Inflammatory macrophage (primary cell): ENCODE measurements at places on chromosomes 16 and 17.

DNA sequence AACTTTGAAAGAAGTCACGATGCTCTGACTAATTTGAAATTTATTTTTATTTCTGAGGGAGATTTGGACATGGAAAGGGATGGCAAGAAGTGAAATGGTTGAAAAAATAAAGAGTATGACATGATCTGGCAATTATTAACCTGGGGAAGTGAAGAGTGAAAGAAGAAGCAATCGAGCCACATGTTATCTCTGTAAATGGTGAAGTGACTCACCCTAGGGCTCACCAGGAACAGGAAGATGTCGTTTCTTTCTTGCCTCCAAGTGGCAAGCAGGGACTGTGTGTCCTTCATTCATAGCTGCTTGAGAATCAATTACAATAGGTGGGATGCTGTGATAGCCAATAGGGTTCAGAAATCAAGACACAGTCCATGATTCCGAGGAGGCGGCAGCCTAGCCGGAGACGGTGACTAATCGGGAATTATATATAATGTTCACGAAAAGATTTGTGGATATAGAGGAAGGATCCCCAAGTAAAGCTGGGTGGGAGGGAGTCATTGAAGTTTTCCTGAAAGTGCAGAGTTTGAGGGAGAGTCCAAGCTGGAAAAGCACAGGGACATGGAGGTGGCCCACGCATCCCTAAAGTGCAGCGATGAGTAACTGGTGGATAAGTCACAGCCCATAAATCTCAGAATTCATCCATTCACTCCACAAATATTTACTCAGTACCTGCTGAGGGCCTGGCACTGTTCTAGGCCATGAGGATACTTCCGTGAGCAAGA is 18.2 kb upstream of the KRT20 start:
- DNase-seq: peak; percentile 56

DNA sequence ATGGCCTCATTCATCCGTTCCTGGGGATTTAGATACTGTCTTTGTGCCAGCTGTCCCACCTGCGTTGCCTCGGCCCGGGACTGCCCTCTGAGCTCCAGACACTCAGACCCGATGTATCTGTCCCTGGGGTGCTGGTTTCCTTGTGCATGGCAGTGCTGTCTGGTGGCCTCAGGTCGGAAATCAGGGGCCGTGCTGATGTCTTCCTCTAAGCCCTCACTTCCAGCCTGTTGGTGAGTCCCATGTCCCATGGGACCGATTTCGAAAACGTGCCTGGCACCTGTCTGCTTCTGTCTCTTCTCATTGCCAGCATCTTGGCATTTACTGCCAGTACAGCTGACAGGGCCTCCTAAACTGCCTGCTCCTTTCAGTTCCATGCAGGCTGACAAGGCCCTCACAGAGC is 22.1 kb downstream of the NT5M start:
- no peak for DNase-seq

- DNase-seq: peak; percentile 61
These were observed 2.8 kb downstream of the TOB1 start for GRCh38 chr17:50863221-50863843.

- no peak for DNase-seq
These were observed 24.7 kb upstream of the ICAM2 start for GRCh38 chr17:64045176-64045575.

GRCh38 chr17:9064311-9064834 is 43.1 kb downstream of the NTN1 start:
- no peak for DNase-seq

- no peak for DNase-seq
These were observed 3.3 kb downstream of the DECR2 start for GRCh38 chr16:404971-405486.

DNA sequence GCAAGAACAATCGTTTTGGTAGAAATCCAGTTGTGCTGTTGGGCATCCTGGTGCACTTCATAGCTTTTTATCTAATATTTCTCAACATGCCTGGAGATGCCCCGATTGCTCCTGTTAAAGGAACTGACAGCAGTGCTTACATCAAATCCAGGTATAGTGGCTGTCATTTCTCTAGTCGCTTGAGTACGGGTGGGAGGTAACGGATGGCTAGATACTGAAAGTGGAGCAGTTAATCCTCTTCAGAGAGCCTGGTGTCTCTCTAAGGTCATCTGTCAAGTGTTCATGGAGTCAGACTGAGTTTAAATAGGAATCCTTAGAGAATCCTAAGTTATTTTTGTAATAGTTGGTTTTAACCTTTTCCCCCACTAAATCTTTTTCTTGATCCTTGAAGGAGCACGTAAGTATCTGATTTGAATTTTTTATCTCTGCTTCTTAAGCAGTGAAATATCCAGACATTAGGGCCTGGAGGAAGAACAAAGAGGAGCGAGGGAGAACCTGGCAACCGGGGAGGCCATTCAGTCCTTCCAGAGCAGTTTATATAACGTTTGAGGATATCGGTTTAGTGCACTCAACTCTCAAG is 37.2 kb downstream of the MFSD11 start:
- no peak for DNase-seq

DNA sequence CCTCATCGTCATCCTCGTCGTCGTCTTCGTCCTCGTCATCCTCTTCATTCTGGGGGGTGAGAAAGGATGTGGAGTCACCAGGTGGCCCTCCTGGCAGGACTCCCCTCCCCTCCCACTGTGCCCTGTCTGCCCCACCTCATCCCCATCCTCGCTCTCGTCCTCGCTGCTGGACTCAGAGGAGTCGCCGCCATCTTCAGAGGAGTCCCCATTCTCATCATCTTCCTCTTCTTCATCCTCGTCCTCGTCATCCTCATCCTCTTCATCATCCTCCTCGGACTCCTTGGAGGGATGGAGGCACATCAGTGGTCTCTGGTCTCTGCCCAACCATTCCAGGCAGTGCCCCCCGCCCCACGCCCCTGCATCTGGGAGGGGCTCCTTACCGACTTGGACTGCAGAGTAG is 7.6 kb upstream of the ATXN7L3 start:
- DNase-seq: no peak

DNA sequence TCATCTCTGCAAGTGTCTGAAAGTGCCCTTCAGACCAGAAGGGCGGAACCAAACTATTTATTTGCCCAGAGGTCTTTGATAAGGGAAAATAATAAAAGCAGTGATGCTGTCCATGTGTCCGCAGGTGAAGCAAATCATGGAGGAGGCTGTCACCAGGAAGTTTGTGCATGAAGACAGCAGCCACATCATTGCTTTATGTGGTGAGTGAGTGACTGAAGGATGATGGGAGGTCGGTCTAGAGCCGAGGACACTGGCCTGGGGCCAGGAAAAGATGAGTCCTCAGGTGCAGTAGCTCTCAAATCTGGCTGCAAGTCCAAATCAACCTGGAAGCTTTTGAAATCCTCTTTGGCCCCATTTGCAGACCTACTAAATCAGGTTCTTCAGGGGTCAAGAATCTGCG is 6.1 kb downstream of the SGSM2 start:
- no peak for DNase-seq

- no peak for DNase-seq
These were observed 49.1 kb downstream of the LYRM1 start for GRCh38 chr16:20949660-20950059.

GRCh38 chr16:70496513-70496912 is 26.8 kb downstream of the COG4 start:
- no peak for DNase-seq

- no peak for DNase-seq
These were observed 636.7 kb upstream of the KIF2B start for GRCh38 chr17:53186001-53186400.

- no peak for DNase-seq
These were observed 220.8 kb downstream of the RPTOR start for GRCh38 chr17:80765241-80765961.

- DNase-seq: peak; percentile 39
These were observed 15.9 kb downstream of the CHAD start for GRCh38 chr17:50452630-50453300.

DNA sequence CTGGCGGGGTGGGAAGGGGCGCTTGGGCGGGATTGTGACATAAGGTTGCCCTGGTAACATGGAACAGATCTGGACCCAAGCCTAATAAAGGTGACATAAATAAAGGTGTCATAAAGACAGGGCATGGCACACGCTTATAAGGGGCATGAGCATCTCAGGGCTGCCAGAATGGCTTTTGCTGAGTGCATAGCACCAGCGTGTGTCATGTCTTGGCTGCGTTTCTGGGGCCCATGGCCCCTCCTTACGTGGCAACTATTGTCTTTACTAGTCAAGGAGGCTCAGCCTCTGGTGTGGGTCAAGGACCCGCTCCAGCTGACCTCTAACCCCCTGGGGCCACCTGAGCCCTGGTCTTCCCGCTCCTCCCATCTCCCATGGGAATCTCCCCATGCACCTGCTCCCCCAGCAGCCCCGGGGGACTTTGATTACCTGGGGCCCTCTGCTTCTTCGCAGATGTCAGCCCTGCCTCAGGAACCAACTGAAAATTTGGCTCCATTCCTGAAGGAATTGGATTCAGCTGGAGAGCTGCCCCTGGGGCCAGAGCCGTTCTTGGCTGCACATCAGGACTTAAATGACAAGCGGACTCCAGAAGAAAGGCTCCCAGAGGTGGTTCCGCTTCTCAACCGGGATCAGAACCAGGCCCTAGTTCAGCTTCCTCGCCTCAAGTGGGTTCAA is 13.9 kb downstream of the LRRC37B start:
- DNase-seq: no peak

GRCh38 chr16:590188-590814 is 435 bp downstream of the RAB40C start:
- DNase-seq: peak; percentile 4

GRCh38 chr16:69703638-69704037 is 22.7 kb downstream of the NQO1 start:
- DNase-seq: no peak

DNA sequence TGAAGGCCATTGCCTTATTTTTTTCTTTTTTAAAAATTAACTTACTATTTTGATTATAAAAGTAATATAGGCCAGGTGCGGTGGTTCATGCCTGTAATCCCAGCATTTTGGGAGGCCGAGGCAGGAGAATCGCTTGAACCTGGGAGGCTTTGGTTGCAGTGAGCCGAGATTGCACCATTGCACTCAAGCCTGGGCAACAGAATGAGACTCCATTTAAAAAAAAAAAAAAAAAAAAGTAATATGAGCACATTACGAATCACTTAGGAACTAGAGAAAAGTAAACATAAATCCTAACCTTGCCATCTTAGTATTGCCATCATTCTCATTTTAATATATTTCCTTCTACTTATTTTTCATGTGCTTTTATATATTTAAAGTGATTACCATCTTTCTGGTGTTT is 12.9 kb upstream of the TACO1 start:
- no peak for DNase-seq

GRCh38 chr16:14378689-14379467 is 251.2 kb downstream of the PARN start:
- DNase-seq: no peak

- no peak for DNase-seq
These were observed 12.0 kb upstream of the TMEM106A start for GRCh38 chr17:43199633-43200032.

DNA sequence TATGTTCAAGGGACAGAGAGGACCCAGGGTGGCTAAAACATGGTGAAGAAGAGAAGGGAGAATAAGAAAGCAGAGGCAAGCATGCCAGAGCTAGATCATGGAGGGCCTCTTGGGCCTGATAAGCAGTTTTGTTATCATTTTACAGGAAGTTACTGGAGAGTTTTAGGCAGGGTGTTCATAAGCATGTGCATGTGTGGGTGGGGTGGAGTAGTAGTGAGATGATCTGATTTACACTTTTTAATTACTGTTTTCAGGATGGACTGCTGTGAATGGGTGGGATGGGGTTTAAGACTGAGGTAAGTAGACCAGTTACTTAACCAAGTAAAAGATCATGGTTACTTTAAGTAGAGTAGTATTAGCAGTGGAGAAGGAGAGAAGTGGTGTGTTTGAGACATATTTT is 173.6 kb downstream of the PHKB start:
- DNase-seq: peak; percentile 18

- DNase-seq: no peak
These were observed 34.5 kb downstream of the RNF213 start for GRCh38 chr17:80295146-80295545.

- DNase-seq: no peak
These were observed 7.4 kb downstream of the MED13 start for GRCh38 chr17:62057696-62058095.

DNA sequence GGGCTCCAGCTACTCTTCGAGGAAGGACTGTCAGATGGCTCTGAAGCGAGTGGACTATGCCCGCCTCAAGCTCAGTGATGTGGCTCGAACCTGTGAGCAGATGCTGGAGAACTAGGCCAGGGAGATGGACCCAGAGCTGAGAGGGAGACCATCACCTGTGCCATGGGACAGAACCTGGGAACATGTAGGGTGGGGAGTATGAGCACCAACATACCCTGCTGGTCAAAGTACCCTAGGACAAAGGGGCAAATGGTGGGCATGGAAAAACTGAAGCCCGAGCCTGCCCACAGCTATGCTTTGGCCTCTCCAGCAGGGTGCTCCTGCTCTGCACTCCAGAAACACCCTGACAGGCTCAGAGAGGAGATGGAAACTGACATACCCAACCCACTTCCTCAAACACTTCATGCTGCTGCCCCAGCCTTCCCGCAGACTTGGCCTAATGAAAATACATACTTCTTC is 1.9 kb downstream of the MED11 start:
- peak; percentile 92 for DNase-seq

DNA sequence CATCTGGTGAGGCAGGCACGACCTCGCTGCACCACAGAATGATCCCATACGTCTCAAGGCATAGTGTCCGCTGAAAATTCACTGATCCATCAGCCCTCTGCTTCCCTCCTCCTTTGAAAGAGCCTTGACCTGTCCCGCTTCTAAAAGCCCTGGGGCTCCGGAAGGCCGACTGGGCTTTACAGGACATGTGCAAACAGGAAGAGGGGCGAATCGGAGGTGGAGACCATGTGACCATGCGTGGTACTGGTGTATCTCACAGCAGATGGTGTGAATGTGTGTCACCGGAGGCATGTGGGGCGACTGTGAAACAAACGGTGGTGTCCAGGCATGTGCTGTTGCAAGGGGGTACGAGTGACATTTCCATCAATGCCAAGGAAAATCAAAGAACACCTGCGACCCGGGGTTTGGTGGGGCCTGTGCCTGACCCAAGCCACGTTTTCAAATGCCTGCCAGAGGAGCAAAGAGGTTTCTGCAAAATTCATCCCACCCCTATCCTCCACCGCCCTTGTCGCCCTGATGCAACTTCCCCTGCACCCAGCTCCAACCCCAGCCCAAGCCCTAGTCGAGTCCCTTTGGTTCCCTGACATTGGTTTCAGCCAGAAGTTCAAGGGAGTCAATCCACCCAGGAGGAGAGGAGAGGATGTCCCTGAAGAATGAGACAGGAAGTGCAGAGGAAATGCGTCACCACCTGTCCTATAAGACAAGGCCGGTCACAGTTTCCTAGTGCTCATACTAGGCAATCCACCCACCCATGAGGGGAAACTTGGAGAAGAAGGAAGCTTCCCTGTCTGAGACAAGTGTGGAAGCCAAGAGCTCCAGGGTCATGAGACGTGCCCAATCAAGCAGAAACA is 5.9 kb upstream of the KCNJ18 start:
- no peak for DNase-seq

DNA sequence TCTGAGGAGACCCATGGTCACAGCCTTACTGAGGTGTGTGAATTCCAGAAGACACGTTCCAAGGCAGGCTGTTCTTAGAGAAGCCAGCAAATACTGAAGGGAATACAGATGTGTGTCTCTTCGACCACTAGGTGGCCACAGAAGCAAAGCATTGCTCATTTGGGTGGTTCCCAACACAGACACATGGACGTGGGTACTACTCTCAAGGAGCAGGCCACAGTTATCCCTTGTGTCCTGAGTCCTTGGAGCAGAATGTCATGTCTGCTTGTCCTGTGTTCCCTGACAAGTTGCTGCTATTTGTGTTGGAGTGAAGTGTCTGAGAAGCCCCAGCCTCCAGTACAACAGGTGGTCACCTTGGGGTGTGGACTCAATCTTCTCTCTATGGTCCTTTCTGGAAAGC is 30.3 kb downstream of the HMOX2 start:
- DNase-seq: peak; percentile 74

- no peak for DNase-seq
These were observed 1542.6 kb upstream of the CDH8 start for GRCh38 chr16:63578791-63579190.
